Activated naive CD4-positive, alpha-beta T cell treated with anti-CD3 and anti-CD28 coated beads, Interleukin-2, amount 50 U/mL, for 72 hours (primary cell): ENCODE measurements at places on chromosomes 5 and 9.

- DNase-seq, result no peak
Measured at GRCh38 chr5:142584891-142585290, 101.0 kb downstream of the FGF1 start.

DNA sequence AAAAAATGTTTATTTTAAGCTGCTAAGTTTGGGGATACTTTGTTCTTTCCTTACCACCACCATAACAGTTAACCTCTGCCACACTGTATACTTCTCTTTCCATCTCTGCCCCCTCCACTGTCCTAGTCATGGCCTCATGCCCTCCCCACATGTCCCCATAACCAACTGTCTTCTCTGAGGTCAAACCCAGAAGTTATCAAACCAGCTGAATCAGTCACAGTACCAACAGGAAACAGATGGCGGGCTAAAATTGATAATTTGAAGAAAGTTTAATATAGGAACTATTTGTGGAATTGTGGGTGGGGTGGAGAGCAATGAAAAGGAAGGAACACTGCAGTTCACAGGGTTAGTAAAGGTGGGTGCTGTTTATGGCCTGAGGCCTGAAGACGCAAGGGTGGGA is 5.7 kb upstream of the DCTN4 start:
- DNase-seq, result no peak

GRCh38 chr9:92026206-92027002 is 76.4 kb upstream of the ROR2 start:
- no peak for DNase-seq

- DNase-seq, result no peak
Measured at GRCh38 chr5:90356176-90356575, 53.4 kb downstream of the CETN3 start.

- peak; percentile 14 for DNase-seq
Measured at GRCh38 chr9:124133727-124134126, 122.2 kb downstream of the LHX2 start.

GRCh38 chr9:18778846-18779245 is 254.2 kb downstream of the SAXO1 start:
- no peak for DNase-seq

DNA sequence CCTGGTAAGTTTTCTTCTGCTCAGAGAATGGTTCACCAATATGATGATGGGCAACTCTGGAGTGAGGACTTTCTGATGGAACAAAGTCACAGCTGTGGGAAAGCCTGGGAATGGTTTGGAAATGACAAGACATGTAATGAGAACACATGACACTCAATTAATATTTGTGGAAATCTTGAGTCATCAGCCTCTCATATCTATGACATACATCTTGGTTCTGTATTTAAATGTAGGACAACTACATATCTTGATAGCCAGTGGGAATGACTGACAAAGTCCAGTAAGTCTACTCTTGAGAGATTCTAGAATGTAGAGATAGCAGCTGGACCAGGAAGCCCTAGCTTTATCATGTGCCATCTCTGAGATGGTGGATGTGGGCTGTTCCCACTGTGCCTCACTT is 85.5 kb downstream of the PALM2AKAP2 start:
- DNase-seq, result no peak

DNA sequence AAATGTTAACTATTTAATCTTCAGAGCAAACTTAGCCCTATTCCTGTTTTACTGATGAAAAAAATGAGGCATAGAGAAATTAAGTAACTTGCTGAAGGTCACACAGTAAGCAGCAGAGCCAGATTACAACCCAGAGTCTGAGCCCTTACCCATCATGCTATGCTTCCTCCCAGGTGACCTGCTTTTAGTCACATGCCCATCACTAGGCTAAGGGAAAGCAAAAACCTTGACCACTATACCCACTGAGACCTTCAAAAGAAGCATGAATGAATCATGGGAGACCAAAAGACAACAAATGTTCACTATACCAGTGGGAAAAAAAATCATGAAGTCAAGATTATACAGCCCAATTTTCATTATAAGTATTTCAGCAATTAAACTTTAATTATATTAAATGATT is 5.3 kb upstream of the HAUS6 start:
- DNase-seq, result no peak

GRCh38 chr9:115104908-115105307 is 13.0 kb downstream of the TNC start:
- DNase-seq, result no peak

GRCh38 chr9:123776708-123777537 is 153.0 kb downstream of the DENND1A start:
- no peak for DNase-seq

DNA sequence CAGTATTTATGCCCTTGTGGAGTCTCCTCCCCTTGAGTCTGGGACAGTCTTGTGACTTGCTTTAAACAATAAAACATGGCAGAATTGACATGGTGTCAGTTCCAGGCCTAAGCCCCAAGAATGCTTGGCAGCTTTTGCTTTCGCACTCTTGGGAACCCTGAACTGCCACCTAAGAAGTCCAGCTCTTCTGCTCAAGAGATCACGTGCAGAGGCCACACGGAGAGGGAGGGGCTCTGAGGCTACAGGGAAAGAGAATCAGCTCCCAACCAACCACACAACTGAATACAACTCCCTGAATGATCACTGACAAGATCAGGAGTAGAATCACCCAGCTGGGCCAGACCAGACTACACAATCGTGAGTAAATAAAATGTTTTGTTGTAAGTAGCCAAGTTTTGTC is 97.6 kb downstream of the MED27 start:
- DNase-seq, result no peak

DNA sequence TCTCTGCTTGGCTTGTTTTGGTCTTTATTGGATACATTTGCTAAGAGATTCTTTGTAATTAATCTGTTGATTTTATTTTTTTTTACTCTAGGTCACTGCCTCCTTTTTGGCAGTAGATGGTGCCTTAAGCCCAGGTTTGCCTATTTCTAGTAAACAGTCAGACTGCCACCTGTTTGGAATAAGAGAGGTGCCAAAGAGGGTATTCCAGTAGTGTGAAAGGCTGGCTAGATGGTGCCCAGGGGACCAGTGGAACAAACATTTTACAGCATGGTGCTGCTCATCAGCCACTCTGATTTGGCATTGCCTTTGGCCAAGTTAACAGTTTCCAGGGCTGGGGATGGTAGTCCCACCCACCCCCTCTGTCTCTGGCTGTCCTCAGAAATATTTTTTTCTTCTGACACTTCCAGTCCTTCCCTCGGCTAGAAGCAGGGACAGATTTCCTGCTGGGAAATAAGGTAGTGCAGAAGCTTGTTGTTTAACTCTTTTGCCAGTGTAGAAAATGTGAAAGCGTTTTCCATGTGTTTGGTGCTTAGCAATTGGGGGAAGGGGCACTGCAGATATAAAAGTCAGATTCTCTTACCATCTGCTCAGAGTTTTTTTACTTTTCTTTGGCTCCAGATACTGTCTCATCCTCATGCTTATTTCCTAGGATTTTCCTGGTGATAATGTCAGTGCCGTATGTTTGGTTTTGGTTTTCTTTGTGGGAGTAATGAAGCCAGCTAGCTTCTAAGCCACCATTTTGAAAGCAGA is 36.6 kb upstream of the FBXL7 start:
- no peak for DNase-seq

- peak; percentile 46 for DNase-seq
Measured at GRCh38 chr9:78031444-78031892, at the start of gene GNAQ. Gene GNAQ (minus strand): TSS chr9:78031811. CDS start chr9:78031235, 576 bp downstream.

- DNase-seq, result no peak
Measured at GRCh38 chr9:130672933-130673615, 8.7 kb downstream of the PRDM12 start.

DNA sequence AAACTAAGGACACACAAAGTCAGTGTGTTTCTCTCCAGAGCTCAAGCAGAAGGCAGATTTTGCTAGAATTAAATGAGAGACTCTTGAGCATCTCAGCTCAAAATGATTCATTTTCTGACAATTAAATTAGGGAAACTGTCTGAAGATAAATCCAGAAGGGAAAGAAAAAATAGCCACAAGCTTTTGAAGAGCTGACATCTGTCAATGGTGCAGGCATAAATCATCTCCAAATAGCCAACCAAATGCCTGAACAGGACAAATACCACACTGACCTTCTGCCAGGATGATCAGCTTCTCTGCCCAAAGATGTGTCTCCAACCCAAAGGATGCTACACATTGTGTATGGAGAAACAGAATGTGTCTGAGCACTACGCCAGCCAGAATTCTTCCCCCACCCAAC is 199.3 kb downstream of the CTNND2 start:
- DNase-seq, result no peak

DNA sequence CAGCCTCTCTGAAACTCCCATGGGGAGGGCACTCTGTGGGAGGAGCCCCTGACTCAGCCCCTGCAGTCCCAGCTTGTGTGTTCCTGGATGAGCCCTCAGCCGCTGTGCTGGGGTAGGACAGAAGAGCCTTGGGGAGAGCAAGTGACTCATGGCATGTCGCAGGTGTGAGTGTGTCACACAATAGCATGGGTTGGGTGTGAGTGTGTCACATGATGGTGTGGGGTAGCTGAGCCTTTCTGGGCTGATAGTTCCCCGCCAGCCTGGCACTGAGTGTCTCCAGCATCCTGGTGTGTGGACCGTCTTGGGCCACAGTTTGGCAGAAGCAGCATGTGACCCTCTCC is 83.4 kb downstream of the PHF2 start:
- no peak for DNase-seq

DNA sequence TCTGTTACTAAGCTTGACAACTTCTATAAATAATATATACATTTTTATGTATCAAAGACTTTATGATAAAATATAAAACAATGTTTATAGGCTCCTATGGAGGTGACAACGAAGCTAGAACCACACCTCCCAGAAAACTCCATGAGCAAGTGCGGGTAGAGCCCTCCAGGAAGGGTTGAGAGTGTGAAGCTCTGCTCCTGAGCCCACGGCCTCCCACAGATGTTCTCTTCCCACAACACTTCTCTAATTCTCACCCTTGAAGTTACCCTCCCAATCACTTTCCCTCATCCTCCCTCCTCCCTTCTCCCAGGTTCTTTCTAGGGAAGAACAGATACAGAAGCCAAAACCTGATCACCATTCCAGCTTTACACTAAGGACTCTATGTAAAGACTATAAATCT is 427.6 kb downstream of the SPOCK1 start:
- no peak for DNase-seq

- no peak for DNase-seq
Measured at GRCh38 chr5:170173227-170173626, 59.6 kb upstream of the C5orf58 start.

- no peak for DNase-seq
Measured at GRCh38 chr9:135501261-135502167, 1.0 kb downstream of the MRPS2 start.

- DNase-seq, result no peak
Measured at GRCh38 chr9:99294850-99295461, 72.9 kb downstream of the SEC61B start.

GRCh38 chr5:160039810-160040470 is 31.0 kb downstream of the TTC1 start:
- no peak for DNase-seq

DNA sequence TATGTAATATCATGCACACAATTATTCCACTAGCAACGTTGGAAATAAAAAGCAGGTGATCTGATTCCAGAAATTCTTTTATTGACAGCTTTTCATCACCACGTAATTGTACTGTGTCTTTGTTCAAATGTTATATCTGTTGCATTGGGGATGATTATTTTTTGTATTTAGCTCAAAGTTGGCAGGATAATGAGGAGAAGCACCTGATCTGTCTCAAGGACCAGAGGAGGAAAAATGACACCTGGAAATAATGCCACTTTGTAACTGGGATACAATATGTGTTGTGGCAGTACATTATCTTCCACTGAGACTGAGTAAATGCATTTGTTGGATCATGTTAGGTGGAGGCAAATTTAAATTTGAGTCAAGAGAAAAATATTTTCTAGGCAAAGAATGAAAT is 1298.8 kb upstream of the CDH6 start:
- no peak for DNase-seq

DNA sequence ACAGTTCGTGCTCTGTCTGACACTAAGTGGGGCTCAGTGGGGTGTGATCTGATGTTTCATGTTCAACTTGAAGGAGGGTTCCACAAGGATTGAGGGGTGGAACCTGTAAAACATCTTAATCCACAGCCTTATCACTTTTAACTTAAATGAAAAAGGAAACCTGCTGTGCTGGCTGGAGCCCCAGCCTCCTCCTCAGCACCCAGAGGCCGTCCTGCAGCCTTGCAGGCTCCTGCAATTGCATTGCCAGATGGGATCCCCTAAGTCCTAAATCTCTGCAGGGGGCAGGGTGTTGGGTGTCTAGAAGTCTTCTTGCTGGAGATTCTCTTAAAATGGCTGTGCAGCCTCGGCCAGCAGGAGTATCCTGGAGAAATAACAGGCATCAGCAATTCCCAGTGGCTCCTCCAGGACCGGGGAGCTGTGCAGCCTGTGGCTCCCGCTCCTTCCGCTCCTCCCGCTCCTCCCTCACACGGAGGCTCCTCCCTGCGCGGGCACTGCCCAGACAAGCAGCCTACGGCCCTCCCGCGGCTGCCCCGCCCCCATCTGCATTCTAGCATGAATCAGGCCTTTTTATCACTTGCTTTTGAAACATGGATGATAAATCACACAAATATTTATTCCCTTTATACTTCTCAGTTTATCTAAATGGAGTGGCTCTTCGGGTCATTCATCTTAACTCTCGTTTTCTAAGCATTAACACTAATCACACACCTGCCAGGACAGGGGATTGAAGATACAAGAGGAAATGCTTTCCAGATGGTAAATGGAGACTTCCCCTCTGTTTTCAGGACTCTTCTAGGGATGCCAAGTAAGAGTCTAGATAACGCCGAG is 131.0 kb downstream of the ADAMTS16 start:
- no peak for DNase-seq

- no peak for DNase-seq
Measured at GRCh38 chr5:40270274-40270845, 409.4 kb upstream of the PTGER4 start.

DNA sequence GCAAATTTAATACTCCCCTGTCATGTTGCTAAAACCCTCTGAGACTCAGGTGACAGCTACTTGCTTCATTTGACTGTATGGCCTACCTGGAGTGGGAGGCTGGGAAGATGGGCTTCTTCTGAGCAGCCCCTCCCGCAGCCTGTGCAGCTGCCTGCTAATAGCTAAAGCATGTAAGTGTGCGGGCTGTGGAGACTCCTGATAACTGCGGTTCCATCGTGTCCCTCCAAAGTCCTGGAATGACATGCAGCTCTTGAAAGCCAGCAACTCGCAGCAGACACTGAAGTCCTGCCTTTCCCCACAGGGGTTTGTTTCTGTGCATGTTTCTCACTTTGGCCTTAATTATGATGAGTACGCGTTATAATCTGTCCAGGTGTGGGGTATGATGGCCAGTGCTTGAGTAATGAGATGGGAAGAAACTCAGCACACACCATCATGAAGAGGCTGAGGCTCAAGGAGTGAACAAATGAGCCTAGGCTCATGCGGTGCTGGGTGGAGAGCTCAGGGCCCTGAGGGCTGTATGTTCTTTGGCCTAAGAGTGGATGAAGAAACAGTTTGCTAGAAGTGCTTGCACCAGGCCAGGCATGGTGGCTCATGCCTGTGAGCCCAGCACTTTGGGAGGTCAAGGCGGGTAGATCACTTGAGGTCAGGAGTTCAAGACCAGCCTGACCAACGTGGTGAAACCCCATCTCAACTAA is 119.1 kb downstream of the DOCK2 start:
- no peak for DNase-seq

GRCh38 chr9:92440751-92441046 is 16.4 kb upstream of the OMD start:
- DNase-seq, result no peak

GRCh38 chr9:124215956-124216355 is 41.8 kb upstream of the NEK6 start:
- DNase-seq, result no peak

GRCh38 chr5:160159991-160160792 is 40.9 kb upstream of the PWWP2A start:
- no peak for DNase-seq
